ENCODE measurements at places on chromosomes 2 and 18. TPM values are rescaled to one million over a fixed set of nuclear protein-coding genes. Genes with fewer than 3 reads are reported as not detected.
A peak's percentile ranks its signal among the peaks of the same experiment; 100 is the strongest.

Gene RAB17
- 1.7 TPM for total RNA-seq

Gene ARHGAP15
- total RNA-seq, result not detected

Gene SLC4A5
- total RNA-seq, result 0.38 TPM

Gene CFAP210
- total RNA-seq, result not detected

Gene SERPINB4
- not detected for total RNA-seq

Gene CDKL4
- total RNA-seq, result not detected

Gene GAL3ST2
- not detected for total RNA-seq

Gene SOWAHC
- total RNA-seq, result 43.6 TPM

Gene CYP27C1
- 0.65 TPM for total RNA-seq

Gene STK39
- total RNA-seq, result 10.5 TPM

Gene ABCB11
- total RNA-seq, result not detected

Gene IRS1
- 18.8 TPM for total RNA-seq

Gene COLEC11
- total RNA-seq, result not detected

GRCh38 chr18:12008842-12009580 is 27.7 kb downstream of the IMPA2 start:
- H3K36me3 ChIP-seq, result no peaks in the 10 kb centered on the region
- no peak overlapping the region for H3K27ac ChIP-seq
- no peak for DNase-seq
- H3K4me1 ChIP-seq, result peaks cover 7% of the 10 kb centered on the region

GRCh38 chr2:166895243-166895642 is 7.0 kb downstream of the XIRP2 start:
- no peak overlapping the region for H3K4me3 ChIP-seq
- H3K4me1 ChIP-seq, result no peaks in the 10 kb centered on the region
- no peak overlapping the region for H3K27ac ChIP-seq
- no peaks in the 10 kb centered on the region for H3K36me3 ChIP-seq
- DNase-seq, result no peak
- H3K27me3 ChIP-seq, result no peaks in the 10 kb centered on the region

- H3K27me3 ChIP-seq, result no peaks in the 10 kb centered on the region
- H3K36me3 ChIP-seq, result 0 out of 2 replicates have a peak, but pooled peaks cover 3% of the 10 kb centered on the region
- H3K27ac ChIP-seq, result no peak overlapping the region
- H3K4me3 ChIP-seq, result no peak overlapping the region
Measured at GRCh38 chr2:181517685-181518301, 60.6 kb downstream of the ITGA4 start.

- peak overlapping the region; percentile 11 for H3K27ac ChIP-seq
- H3K4me3 ChIP-seq, result no peak overlapping the region
Measured at GRCh38 chr2:65465124-65465523, 32.7 kb upstream of the SPRED2 start.

- H3K4me3 ChIP-seq, result no peak overlapping the region
- no peaks in the 10 kb centered on the region for H3K27me3 ChIP-seq
- no peak overlapping the region for H3K27ac ChIP-seq
Measured at GRCh38 chr2:177320596-177320995, 56.1 kb upstream of the NFE2L2 start.

DNA sequence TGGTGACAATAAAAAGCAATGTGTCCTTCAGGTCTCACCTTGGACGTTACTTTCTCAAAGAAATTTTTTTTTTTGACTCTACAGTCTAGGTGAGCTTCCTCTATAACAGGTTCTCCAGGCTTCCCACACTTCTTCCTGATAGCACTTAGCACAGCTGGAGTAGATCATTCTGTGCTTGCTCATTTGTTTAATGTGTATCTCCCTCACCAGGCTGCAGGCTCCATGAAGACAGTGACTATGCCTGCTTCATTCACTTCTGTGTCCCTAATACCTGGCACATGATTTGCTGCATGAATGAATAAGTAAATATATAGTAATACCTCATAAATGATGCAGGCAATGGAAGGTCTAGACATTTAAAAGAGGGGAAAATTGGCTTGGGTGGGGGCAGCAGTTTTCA is 109.9 kb upstream of the CD302 start:
- no peaks in the 10 kb centered on the region for H3K4me1 ChIP-seq
- H3K36me3 ChIP-seq, result no peaks in the 10 kb centered on the region
- no peak overlapping the region for H3K4me3 ChIP-seq
- DNase-seq, result no peak
- H3K27ac ChIP-seq, result no peak overlapping the region

DNA sequence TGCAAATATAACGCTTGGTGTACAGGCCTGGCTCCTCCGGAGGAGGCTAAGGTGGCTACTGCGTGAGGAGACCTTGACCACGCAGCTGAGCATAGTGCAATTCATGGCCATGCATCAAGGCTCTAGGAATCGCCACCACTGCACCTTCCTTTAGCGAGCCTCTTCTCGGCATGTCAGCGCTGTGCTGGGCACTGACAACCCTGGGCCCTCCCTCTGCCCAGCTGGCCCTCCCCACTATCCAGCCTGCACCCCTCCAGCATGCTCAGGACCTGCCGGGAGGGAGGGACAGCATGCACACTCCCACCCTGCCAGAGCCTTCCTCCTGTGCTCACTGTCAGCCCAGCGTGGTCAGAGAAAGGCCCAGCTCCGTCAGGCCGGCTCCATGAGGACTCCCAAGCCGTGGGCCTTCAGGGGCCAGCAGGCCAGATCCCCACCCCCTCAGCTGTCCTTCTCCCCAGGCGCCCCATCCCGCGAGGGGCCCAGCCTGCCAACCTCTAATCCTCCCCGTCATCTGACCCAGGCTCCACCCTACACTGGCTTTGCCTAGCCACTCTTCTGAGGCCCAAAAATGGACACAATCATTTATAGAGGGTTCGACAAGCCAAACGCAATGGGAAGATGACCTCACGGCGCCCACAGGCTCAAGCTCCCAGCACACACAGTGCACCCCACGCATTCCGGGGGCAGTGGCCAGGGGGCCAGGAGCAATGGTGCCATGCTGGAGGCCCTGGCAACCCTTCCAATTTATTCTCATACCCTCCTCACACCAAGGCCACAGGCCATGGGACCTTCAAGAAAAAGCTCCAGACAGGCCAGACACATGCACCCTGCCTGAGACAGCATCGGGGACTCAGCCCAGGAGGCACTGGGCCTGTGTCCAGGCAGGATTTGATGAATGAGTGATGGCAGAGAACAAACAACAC is 3.5 kb downstream of the BIN1 start:
- H3K4me1 ChIP-seq, result peaks cover 16% of the 10 kb centered on the region
- no peak for DNase-seq
- H3K27me3 ChIP-seq, result no peaks in the 10 kb centered on the region
- no peak overlapping the region for H3K27ac ChIP-seq

DNA sequence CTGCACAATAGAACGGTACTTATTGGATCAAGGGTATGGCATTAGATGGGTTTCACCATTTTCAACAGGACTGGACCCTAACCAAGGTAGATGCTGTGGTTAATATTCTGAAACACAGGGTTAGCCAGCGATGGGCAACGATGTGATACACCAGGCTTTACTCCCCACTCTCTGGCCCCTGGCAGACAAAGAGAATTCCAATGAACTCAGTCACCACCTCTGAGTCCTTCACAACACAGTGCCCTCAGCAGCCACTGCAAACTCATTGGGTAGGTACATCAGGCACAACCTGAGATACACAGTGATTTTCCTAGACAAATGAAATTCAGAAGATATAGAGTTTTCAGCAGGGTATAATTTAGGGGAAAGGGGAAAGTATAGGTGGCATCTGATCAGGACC is 634.5 kb downstream of the ZEB2 start:
- no peaks in the 10 kb centered on the region for H3K36me3 ChIP-seq
- H3K27ac ChIP-seq, result no peak overlapping the region
- H3K4me3 ChIP-seq, result no peak overlapping the region
- DNase-seq, result no peak

DNA sequence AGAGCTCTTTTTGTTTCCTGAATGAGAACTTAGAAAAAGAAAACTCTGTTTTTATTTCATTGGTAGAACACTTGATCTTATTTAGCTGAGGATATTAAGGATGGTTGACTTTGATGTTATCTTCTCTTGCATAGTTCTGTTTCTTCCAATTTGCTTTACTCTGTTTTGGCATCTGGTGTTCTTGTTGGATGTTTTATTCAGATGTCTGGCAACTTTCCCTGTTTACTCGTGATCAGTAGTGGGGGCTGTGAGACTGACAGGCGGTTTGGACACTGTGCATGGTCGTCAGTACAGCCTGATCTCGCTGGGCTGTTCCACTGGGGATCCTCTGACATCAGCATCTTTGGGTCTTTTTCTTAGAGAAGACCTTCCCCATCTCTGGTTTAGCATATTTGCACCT is 100.1 kb downstream of the TSN start:
- DNase-seq, result no peak
- H3K27me3 ChIP-seq, result no peaks in the 10 kb centered on the region
- no peak overlapping the region for H3K4me3 ChIP-seq
- no peak overlapping the region for H3K27ac ChIP-seq

GRCh38 chr18:22344908-22345670 is 72.6 kb downstream of the CTAGE1 start:
- H3K27ac ChIP-seq, result no peak overlapping the region
- no peak for DNase-seq
- H3K4me1 ChIP-seq, result peaks cover 55% of the 10 kb centered on the region
- H3K36me3 ChIP-seq, result no peaks in the 10 kb centered on the region
- no peaks in the 10 kb centered on the region for H3K27me3 ChIP-seq

- no peaks in the 10 kb centered on the region for H3K36me3 ChIP-seq
- peaks cover 41% of the 10 kb centered on the region for H3K4me1 ChIP-seq
- H3K27me3 ChIP-seq, result no peaks in the 10 kb centered on the region
Measured at GRCh38 chr2:20071397-20072383, 20.3 kb upstream of the LAPTM4A start.

GRCh38 chr2:6644261-6644660 is 221.4 kb downstream of the CMPK2 start:
- H3K36me3 ChIP-seq, result no peaks in the 10 kb centered on the region
- DNase-seq, result no peak
- no peak overlapping the region for H3K4me3 ChIP-seq
- no peaks in the 10 kb centered on the region for H3K27me3 ChIP-seq

GRCh38 chr18:62518460-62519375 is 4.1 kb upstream of the ZCCHC2 start:
- no peak for DNase-seq
- H3K36me3 ChIP-seq, result no peaks in the 10 kb centered on the region
- H3K4me1 ChIP-seq, result no peaks in the 10 kb centered on the region

DNA sequence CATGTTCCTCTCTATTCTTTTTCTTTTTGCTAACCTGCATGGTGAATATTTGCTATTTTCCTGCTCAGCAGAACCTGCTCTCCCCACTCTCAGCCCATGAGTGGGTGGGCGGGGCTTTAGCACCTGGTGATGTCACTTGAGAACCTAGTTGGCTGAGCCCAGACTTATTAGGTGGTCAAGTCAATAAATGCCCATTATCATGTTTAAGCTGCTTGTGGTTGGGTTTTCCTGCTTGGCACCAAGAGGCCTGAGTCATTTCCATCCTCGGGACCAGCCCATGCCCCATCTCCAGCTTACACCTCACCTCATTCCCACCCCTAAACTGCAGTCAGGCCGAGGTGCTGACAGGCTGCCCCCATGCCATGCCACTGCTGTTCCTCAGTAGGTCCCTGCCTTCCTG is 226.6 kb downstream of the ANKRD30B start:
- no peaks in the 10 kb centered on the region for H3K27me3 ChIP-seq
- no peak overlapping the region for H3K4me3 ChIP-seq
- DNase-seq, result peak; percentile 7
- H3K36me3 ChIP-seq, result no peaks in the 10 kb centered on the region
- no peak overlapping the region for H3K27ac ChIP-seq
- H3K4me1 ChIP-seq, result no peaks in the 10 kb centered on the region

DNA sequence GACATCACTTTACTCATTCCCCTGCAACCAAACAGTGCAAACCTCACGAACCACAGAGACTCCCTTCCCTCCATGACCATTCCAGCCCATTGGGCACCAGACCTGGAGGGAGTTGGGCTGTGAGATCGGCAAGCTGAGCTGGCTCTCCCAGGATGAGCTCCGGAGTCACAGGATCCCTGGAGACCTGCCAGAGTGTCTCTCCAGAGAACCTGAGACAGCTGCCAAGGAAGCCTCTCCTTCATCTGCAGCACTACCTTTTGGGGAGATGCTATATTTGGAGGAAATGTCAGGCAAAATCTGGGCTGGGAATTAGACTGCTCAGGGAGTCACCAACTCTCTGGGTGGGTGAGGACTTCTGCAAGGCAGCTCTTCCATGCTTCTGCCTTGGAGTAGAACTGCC is 417.4 kb downstream of the TNS1 start:
- no peaks in the 10 kb centered on the region for H3K36me3 ChIP-seq
- H3K4me3 ChIP-seq, result no peak overlapping the region
- peaks cover 26% of the 10 kb centered on the region for H3K27me3 ChIP-seq
- no peak overlapping the region for H3K27ac ChIP-seq

GRCh38 chr18:58502628-58503027 is 126.3 kb downstream of the ALPK2 start:
- no peak for DNase-seq
- H3K27ac ChIP-seq, result no peak overlapping the region
- no peaks in the 10 kb centered on the region for H3K4me1 ChIP-seq
- H3K4me3 ChIP-seq, result no peak overlapping the region
- H3K36me3 ChIP-seq, result peaks cover 46% of the 10 kb centered on the region
- no peaks in the 10 kb centered on the region for H3K27me3 ChIP-seq

GRCh38 chr2:3405307-3405706 is 25.8 kb downstream of the TRAPPC12 start:
- H3K27ac ChIP-seq, result no peak overlapping the region
- DNase-seq, result no peak
- no peak overlapping the region for H3K4me3 ChIP-seq

GRCh38 chr18:36128530-36128870 is 640 bp downstream of the SLC39A6 start:
- no peaks in the 10 kb centered on the region for H3K27me3 ChIP-seq
- H3K4me3 ChIP-seq, result peak overlapping the region; percentile 92
- H3K4me1 ChIP-seq, result peaks cover 12% of the 10 kb centered on the region
- 0 out of 2 replicates have a peak, but pooled peaks cover 3% of the 10 kb centered on the region for H3K36me3 ChIP-seq
- DNase-seq, result peak; percentile 65

DNA sequence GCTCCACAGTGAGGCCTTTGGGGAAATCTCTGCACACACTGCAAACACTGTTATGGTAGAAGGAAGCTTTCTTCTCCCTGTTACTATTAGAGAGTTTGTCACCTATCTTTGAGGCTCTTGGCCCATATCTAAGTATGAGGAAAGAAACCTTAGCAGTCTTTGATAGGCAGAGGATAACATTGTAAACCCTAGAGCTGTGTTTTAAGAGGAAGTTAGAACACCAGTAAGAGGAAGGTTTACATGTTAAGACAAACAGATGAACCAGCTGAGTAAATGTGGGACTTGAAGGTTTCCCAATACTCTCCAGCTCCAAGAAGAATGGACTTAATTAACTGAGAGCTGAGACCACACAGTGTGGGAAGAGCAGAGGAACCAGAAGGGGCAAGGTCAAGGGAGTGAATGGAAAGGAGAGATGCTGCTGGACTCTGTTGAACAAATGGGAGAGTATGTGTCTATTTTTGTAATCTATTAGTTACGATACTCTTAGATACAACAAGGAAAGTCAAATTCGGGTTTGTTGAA is 257.0 kb downstream of the DPP10 start:
- no peaks in the 10 kb centered on the region for H3K4me1 ChIP-seq
- H3K4me3 ChIP-seq, result no peak overlapping the region
- no peak overlapping the region for H3K27ac ChIP-seq
- no peak for DNase-seq
- H3K27me3 ChIP-seq, result no peaks in the 10 kb centered on the region
- no peaks in the 10 kb centered on the region for H3K36me3 ChIP-seq
